ENCODE measurements at places on chromosomes 3 and 15.

DNA sequence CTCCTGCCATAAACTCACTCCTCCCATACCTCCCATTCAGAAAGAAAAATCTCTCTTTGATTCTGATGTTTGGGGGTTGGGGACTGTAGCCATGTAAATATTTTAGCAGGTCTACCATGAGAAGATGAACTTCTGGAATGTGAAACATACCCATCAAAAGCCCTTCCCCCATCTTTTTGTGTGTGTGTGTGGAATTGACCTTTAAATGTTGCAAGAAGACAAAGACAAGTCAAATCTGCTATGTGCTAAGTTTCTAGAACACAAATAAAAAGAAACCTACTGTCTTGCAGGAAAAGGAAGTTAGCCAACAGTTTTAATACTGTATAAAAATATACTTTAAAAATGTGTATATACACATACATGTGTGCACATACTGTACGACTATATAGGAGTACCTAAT lies 29.7 kb upstream of the USP50 start:
- no peak for DNase-seq

- no peak for DNase-seq
These were observed 34.8 kb downstream of the MINDY4B start for GRCh38 chr3:150870406-150870805.

DNA sequence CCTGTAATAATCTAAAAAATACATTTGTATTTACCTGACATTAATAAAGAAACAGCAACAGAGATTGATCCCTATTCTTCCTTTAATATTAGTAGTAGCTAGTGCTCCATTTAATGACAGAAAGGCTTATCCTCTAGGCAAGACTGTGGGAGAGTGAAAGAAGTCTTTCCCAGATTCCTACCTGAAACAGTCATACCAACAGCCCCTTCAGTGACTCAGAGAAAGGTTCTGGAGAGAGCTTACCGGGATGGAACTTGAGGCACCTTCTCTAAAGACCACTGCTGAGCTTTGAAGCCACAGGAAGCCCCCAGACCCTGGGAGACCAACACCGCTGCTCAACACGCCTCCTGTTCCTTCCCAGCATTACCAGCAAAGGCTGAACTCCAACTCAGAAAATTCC lies 66.9 kb upstream of the FGF12 start:
- no peak for DNase-seq

- no peak for DNase-seq
These were observed 79.4 kb upstream of the OSTN start for GRCh38 chr3:191119415-191120295.

GRCh38 chr15:44593042-44593736 lies 56.2 kb downstream of the EIF3J start:
- DNase-seq = no peak

DNA sequence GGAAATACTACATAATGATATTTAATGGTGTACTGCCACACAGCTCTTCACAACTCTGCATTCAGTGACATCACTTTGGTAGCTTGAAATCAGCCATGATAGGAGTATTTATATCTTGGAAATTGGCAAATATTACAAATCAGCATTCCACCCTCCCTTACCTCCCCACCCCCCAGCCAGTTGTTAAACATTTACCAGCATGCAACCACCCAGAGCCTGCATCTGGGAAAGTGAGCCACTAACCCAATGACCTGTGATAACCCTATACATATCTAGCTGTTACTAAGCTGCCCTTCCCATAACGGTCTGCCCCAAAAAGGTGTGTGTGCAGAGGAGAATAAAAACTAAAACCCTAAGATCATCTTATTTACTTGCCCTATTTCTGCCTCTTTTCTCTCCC lies 44.6 kb upstream of the SATB1 start:
- no peak for DNase-seq

- no peak for DNase-seq
These were observed 68.1 kb downstream of the ADAMTSL3 start for GRCh38 chr15:83721981-83722380.

- DNase-seq = no peak
These were observed 14.0 kb downstream of the SMAD6 start for GRCh38 chr15:66715720-66716655.

- DNase-seq = no peak
These were observed 74.4 kb downstream of the MOBP start for GRCh38 chr3:39541917-39542329.

DNA sequence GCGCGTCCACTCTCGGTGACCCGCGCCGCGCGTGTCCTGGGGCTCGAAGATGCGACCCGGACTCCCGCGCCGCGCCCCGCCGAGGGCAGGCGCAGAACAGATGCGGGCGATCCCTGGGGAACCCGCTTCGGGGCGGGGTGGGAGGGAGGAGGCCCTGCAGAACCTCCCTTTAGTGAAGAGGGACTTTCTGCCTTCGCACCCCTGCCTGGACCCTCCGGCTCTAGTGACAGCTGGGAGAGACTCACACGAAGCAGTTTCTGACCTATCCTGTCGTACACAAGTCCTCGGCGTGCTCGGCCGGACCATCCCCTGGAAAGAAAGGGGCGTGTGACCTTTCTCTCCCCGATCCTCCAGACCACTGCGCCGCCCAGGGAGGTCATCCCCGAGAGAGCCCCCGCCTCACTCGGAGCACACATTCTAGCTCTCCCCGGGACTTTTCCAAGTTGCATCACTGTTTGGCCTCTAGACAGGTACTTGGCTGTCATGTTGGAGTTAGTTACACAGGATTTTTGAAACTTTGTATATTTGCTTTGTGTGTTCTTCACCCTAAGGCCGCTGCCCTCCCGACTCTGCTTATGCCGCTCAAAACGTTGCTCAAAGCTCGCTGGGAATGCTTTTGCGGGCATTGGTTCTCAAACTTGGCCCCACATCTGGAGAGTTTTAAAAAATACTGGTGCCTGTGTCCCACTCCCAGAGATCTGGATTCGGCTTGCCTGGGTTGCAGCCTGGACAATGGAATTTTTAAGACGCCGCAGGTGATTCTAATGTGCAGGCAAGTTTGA lies 582 bp downstream of the CGNL1 start:
- DNase-seq = no peak

DNA sequence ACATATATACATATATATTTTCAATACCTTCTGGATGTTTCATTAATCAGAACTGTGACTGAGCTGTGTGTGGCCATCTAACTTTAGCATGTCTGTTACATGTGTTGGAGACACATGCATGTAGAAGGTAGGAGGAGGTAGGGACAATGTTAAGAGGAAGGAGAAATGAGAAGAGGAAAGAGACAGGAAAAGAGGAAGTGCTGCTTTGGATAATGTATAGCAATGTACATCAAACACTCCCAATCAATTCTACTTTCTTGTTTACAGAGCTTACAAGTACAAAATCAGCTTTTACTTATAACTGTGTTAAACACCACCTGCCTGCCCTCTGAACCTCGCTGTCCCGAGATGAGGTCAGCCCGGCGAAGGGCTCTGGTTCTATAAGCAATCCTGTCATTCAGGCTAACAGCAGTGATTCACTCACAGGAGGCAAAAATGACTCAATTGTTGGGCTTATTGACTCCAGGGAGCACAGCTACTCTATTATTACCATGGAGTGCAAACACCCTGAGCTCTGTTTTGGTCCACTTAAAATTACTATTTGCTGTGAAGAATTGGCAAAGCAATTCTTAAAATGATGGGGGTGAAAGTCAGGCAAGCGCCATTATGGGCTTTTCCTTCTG lies 188.9 kb downstream of the MEIS2 start:
- DNase-seq = no peak

DNA sequence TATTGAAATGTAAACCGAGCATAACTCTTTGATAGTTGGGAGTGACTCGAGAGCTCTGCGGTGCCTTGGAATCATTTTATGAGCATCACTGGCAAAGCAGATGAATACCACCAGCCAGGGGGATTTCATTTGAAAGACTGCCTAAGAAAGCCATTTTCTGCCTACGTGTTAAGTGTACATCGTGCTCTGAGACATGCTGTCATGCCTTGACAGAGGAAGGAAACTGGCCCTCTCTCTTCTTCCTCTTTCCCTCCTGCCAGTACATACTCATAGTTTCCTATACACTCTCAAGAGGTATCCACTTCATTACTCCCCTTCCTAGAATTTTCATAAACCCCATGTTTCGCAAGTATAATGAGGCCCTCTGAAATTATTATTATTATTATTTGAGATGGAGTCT lies 8.8 kb downstream of the BCL2A1 start:
- peak; percentile 76 for DNase-seq

- DNase-seq = no peak
These were observed 39.5 kb downstream of the TCF12 start for GRCh38 chr15:56957812-56958406.

GRCh38 chr3:133938770-133939462 lies 43.2 kb upstream of the RAB6B start:
- no peak for DNase-seq

GRCh38 chr3:182673336-182673735 lies 120.0 kb upstream of the ATP11B start:
- no peak for DNase-seq

DNA sequence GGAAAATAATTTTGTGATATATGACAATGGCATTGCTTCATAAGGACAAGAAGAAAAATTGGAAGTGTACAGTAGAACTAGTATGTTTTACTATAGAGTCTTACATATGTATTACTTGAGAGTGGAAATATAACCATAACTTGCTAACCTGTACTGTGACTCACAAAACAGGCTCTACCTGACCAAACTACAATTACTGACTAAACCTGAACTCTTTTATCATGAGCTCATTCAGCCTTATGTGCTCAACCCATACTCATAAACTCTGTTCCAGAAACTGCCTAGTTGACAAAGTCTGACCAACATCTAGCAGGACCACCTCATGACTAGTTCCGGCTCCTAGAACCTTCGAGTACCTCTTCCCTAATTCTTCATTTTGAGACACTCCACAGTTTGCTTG lies 6.3 kb downstream of the CDIN1 start:
- no peak for DNase-seq

- DNase-seq = no peak
These were observed 3.5 kb upstream of the ITGB5 start for GRCh38 chr3:124890573-124891190.

GRCh38 chr15:41891946-41892345 lies 1.9 kb downstream of the SPTBN5 start:
- DNase-seq = no peak

- DNase-seq = no peak
These were observed 372.3 kb upstream of the TGFBR2 start for GRCh38 chr3:30233913-30234646.

GRCh38 chr15:60704129-60704528 lies 225.2 kb upstream of the ICE2 start:
- no peak for DNase-seq

GRCh38 chr15:78808550-78808949 lies 2.7 kb downstream of the ADAMTS7 start:
- DNase-seq = peak; percentile 23

- DNase-seq = peak; percentile 41
These were observed 8.4 kb downstream of the ITGB5 start for GRCh38 chr3:124878561-124879336.

GRCh38 chr3:17195192-17195611 lies 310.4 kb downstream of the PLCL2 start:
- DNase-seq = no peak

DNA sequence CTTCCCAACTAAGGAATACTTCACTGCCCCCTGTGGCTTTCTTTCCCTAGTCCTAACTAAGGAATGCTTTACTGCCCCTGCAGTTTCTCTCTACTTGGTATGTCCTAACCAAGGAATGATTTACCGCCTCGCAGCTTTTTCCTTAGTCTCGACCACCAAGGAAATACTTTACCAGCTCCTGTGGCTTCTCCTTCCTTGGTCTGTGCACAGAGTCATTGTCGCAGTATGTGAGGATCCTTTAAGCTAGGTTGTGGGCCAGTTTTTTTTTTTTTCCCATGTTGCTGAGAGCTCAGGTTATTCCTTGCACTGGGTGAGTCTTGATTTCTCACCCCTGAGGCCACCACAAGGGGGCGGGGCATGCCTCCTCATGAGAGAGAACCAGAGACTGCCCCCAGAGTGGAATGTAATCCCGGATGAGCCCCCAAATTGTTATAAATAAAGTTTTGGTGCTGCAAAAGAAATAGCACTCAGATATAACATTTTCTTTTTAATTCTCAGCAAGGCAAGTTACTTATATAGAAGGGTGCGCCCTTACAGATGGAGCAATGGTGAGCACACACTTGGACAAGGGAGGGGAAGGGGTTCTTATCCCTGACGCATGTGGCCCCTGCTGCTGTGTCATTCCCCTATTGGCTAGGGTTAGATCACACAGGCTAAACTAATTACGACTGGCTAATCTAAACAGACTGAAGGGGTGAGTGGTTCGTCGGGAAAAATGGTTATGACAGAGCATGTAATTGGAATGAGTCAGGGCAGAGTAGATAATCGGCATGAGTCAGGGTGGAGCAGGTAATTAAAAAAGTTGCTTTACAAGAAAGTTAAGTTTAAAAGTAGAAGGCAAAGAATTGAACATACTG lies 27.0 kb downstream of the NDUFB4 start:
- no peak for DNase-seq

DNA sequence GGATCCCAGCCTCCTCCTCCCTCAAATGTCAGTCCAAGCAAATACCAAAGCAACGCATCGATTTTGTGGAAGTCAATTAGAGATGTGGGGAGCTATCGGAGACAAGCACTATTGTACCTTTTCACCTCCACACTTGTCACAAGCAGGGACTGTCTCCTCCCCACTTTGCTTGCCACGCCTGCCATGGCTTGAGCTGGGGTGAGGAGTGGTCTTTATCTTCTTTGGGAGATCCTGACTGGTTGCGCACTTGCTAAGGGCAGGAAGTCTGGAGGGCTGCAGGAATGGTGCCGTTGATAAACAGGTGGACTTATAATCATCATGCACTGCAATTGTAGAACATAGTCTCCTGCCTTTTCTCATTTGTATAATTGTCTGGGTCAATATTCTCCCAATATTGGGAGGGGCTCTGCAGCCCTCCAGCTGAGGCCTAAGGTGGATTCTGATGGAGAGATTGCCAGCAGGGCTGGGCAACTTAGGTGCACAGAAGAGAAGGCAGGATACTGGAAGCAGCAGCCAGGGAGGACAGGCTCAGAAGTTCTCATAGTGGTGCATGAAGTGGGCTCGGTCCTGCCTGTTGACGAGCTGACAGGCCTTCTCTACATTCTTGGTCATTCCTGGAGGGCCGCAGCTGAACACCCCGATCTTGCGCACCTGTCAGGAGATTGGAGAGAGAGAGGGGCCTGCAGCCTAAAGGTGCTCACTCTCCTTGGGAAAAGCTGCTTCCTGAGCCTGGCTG lies 20.2 kb downstream of the DUOX2 start:
- no peak for DNase-seq

DNA sequence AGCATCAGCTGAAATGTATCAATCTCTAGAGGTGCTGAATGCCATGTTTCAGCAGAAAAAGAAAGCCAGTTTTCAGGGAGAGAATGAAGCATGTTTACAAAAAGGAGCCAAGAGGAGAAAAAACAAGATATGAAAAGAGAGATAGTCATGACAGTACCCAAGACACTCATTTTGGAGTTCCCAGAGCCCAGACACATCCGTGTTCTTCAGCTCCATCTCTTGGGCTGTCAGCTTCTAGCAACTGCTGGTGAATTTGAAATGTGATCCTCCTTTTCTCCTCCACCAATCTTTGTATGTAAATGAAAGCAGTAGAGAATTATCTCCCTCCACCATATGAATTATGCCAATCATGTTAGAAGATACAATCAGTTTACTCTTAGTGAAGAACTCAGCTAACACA lies 93.0 kb upstream of the SLC25A36 start:
- no peak for DNase-seq

All from CD14-positive monocyte (primary cell).